ENCODE measurements at places on chromosomes 5 and 9.

GRCh38 chr5:148739524-148739923, 85.2 kb upstream of the HTR4 start:
- peak; percentile 33 for DNase-seq

DNA sequence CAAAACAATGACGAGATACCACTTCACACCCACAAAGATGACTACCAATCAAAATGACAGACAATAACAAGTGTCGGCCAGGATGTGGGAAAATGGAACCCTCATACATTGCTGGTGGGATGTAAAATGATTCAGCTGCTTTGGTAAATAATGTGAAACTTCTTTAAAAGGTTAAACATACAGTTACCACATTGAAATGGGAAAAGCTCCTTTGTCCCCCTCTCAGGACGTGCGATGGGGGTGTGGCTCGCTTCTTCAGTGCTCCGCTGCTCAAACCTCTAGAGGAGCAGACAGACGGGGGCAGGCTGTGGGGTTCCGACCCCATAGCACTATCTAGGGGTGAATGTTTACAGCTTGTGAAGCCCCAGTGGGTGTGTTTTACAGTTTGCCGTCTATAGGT, 8.0 kb upstream of the PLPP6 start:
- DNase-seq = no peak

DNA sequence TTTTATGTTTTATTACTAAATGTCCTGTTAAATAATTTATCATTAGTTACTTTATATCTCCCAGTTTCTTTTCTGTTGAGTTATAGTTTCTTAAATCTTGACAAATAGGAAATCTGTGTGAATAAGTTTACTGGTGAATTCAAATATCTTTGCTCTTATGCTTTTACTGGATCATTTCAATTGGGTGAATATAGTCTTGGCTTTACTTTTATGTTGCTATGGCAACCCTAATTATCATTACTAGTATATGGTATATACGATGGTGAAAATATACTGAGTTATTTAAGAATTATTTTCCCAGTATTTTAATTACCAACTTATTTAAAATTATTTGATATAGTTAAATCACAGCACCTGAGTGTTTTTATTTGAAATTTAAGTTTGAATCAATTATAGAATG, 363.0 kb downstream of the CDH10 start:
- no peak for DNase-seq

DNA sequence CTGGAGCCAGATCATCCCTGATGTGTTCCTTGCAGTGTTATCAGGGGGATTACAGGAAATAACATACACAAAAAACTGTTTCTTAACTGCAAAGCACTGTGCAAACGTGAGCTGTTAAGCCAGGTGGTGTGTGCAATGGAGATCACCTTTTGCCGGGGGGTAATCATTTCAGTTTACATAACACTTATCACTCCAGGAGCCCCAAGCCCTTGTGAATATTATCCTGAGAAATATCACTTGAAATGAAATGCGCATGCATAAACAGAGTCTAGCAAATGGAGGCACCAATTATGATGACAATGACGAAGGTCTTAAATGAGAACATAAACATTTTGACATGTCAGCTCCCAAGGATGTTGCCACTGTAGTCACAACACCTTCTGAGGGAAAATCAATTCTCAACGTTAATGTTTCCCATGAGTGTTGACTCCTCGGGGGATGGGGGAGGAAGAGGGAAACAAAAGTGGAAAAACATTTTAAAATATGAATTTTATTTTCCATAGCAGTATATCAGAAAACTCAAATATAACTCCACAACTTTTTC, 54.5 kb upstream of the RAD23B start:
- DNase-seq = no peak

GRCh38 chr5:167525004-167525403, 766.4 kb upstream of the WWC1 start:
- DNase-seq = no peak

DNA sequence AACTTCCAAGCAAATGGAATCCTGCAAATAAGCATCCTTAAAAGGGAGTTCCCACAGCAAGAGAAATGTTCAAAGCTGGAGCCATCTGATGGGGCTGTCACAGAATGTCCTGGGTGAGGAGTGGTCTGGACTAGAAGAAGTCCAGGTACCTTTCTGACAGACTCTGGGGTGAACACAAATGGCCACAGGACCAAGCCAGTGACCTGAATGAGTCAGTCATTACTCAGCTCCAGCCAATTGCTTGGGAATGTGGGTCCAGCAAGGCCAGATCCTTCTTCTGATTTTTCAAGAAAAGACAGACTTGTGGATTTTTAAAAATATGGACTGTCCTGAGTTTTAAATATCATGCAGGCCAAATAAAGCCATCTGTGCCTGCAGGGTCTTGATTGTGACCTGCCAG, 30.1 kb downstream of the GALNT10 start:
- DNase-seq = peak; percentile 88

- DNase-seq = no peak
Observed at GRCh38 chr9:13957089-13957488, 356.9 kb downstream of the NFIB start.

GRCh38 chr9:13942695-13943094, 371.2 kb downstream of the NFIB start:
- DNase-seq = peak; percentile 100

- DNase-seq = no peak
Observed at GRCh38 chr5:126682856-126683255, 82.1 kb downstream of the PHAX start.

GRCh38 chr5:107294211-107294550, 376.6 kb downstream of the EFNA5 start:
- no peak for DNase-seq

Measured in astrocyte (in vitro differentiated cells and primary cell).